ENCODE measurements at places on chromosomes 11 and 22.
A peak's percentile ranks its signal among the peaks of the same experiment; 100 is the strongest.

- no peak for DNase-seq
Observed at GRCh38 chr11:121550247-121551030, 97.7 kb upstream of the SORL1-AS1 start.

DNA sequence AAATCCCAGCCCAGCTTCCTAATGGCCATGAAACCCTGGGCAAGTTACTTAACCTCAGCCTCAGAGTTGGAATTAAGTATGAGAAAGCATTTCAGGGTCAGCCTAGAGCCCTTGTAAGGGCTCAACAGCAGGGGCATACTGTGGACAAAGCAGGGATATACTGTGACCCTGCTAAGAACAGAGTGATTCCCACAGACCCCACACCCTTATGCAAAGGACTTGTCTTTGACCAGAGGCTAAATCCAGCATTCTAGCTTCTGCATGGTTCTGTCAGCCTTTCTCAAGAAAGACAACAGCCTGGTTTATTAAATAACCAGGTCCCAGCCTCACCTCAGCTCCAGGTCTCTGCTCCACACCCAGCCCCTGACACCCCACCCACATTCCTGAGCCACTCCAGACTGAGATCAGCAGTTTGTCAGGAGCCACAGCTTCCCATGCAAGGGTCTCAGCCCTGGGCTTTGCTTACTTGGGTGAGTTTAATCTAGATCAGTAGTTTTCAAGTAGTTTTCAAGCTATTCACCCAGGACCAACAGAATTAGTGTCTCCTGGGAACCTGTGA lies 69.2 kb downstream of the GALNT18 start:
- no peak for DNase-seq

- DNase-seq: peak; percentile 79
Observed at GRCh38 chr22:39239561-39240423, 5.0 kb downstream of the PDGFB start.

- DNase-seq: no peak
Observed at GRCh38 chr22:46039535-46039934, 62.6 kb upstream of the WNT7B start.

DNA sequence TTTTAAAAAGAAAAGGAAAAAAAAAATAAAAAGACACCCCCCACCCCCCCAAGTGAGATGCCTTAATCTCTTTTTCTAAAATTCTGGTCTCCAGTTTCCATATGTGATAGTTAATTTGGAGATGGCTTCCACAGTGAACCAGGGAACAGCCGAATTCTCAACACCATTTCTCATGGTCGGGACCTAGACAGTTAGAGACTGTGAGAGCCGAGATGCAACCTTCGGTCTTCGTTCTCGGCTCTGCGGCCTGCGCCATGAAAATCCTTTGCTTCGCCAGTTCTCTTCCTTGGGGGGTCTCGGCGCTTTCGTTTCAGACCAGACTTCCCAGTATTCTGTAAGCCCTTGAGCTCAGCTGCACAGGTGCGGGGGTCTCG lies 723 bp downstream of the CACNG2 start:
- DNase-seq: no peak

DNA sequence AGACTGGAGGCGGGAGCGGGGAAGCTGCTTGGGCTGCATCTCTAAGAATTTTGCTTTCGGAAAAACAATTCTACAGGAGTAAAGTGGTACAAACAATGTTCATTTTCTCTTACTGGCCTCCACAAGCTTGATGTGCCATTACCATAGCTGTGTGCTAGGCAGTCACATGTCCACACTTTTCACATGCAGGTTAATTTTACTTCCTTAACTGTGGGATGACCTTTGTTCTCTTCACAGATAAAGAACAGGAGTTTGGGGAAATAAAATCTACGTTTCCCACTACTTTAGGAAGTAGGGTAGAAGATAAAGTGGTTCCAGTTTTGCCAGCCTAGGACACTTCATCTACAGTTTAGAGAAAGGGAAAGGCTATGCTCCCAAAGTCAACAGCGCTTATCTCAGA lies 327.2 kb upstream of the NARS2 start:
- no peak for DNase-seq

DNA sequence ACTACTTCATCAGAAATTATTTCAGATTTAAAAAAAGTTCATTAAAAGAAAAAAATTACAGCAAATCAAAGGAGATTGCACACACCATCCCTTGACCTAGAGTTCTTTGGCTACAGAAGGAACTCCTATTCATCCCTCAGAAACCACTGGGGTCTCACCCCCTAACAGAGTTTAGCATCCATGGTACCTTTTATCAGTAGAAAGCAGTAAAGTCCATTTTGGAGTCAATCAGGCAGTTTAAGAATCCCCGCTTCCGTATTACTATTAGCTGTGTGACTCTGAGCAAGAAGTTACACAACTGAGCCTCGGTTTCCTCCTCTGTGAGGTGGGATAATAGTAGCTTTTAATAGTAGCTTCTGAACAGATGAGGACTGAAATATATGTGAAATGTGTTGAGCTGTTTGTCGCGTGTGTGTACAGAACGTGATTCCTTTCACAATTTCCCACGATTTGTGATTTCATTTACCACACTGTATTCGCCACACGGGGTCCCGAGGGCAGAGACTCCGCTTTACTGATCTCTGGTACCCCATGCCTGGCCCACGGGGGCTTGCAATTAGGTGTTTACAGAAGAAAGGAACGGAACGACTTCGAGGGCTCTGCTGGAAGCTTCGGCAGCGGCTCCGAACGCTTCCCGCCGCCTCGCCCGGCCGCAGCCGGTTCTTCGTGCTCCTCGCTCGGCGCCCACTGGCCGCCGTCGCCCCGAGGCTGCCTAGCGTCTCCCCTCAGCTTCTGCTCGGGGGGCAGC lies 72.5 kb upstream of the ZBED5 start:
- peak; percentile 19 for DNase-seq

DNA sequence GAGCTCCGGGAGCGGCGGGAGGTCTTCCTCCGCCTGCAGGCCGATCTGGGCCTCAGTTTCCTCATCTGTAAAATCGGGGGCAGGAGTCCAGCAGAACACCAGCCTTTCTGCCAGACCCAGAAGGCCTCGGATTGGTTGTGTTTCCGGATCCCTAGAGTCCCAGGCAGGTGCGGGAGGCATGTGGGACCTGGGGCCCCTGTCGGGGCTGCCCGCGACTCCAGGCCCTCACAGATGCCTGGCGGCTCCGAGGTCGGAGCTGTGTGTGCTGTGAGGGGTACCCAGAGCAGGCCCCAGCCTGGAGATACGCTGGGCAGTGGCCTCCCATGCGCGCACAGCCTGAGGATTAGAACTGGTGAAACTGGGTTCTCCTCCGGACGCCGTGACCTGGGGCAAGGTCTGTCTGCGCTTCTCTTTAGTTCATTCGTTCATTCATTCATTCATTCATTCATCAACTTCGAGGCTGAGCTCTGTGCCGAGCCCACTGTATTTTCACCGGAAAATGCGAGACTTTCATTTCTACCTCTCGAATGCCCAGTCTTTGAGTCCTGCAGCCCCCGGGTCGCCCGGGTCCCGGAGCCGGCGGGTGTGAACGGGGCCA lies 24.6 kb downstream of the FLRT1 start:
- no peak for DNase-seq

DNA sequence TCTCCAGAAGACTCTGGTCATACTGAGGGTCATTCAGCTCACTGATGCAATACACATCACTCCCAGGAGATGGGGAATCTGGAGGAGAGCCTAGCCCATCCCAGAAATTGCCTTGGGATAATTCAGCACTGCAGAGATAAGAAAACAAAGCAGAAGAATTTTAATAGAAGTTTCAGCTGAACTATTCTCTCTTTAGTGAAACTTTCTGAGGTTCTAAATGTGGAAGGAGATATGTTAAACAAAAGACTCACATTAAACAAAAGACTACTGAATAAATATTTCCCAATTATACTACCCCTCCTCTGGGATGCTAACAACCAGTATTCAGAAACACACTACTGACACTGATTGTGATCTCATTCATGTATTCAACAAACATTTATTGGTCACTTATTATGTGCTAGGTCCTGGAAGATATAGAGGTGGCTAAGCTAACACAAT lies 47.8 kb downstream of the C2CD3 start:
- DNase-seq: no peak

DNA sequence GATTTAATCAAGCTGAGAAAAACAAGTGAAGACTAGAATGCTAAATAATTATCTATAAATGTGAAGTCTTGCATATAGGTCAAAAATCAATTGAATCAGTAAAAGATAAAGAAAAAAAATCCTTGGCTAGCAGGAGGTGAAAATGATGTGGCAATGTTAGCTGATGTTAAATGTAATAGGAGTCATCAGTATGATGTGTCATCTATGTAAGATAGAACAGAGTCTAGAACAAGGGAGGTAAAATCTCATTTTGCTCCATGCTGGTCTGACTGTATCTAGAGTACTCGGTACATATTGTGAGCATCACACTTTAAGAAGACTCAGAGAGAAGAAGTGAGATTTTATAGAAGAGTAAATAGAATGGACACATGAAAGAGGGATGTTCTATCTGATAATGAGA lies 721.2 kb downstream of the ETS1 start:
- no peak for DNase-seq

DNA sequence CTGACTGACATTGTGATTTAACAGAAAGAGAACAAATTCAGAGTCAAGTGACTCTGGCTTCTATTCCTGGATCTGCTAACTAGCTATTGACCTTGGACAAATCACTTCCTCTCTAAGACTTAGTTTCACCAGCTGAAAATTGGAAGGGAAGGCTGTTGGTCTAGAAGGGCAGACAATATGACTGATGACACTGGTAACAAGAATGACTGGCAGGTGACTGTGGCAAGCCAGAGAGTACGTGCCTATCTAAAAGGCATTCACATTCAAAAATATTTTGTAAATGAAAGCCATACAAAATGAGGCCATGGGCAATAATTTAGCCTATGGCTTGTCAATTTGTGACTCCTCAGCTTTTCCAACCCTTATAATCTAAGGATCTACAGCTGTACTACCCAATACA lies 23.5 kb downstream of the SERGEF start:
- DNase-seq: no peak

DNA sequence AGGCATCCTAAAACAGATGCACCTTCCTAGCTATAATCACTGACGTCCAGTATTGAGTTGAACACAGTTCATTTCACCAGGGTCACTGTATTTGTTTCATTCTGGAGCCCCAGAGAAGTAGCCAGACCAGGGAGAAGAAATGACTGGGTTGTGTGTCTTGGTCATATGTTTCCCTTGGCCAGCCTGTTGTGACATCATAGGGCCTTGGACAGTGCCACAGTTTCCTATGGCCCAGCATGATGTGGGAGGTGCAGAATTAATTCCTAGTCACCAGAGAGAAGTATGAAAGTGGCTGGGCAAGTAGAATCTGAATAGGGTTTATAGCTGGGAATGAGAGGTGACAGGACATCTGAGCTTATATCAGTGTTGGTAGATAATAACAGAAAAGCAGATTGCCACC lies 84.0 kb upstream of the ZBED5 start:
- no peak for DNase-seq

GRCh38 chr11:78927511-78927910 lies 352.8 kb upstream of the NARS2 start:
- DNase-seq: peak; percentile 72

DNA sequence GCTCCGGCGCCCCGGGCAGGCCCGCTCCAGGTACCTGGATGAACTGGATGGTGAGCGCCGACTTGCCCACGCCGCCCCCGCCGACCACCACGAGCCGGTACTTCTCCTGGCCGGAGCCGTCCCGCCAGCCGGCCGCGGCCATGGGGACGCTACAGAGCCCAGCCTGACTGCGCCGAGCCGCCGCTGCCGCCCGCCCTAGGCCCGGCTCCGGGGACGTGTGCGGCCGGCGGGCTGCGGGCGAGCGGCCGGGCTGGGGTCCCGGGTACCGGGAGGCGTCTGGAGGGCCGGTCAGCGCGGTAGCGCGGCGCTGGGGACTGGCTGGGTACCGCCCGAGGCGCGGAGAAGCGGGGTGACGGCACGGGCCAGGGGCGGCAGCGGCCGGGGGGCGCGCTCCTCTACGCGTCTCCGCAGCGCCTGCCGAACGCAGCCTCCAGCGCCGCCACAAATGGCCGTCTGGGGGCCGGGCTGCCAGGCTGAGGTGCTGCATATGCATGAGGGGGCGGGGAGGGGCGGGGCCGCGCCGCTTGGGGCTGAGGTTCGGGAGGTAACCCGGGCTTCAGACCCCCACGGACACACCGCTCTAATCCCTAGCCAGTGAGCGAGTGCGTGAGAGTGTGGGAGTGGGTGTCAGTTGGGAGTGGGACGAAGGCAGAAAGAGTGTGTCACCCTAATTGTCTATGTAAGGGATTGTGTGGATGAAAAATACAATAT lies at the start of gene RRAS2:
Gene RRAS2, minus strand, starts transcription at position 455 of the 711 bp plus-strand sequence. Its CDS starts 313 bp downstream, at position 142.
- peak; percentile 9 for DNase-seq

- DNase-seq: no peak
Observed at GRCh38 chr11:76686261-76687079, 15.9 kb upstream of the LRRC32 start.

- peak; percentile 96 for DNase-seq
Observed at GRCh38 chr11:126284829-126285228, 1.9 kb downstream of the TIRAP start.

GRCh38 chr11:69480547-69481392 lies 693 bp upstream of the LINC01488 start:
- no peak for DNase-seq
